ENCODE measurements at places on chromosomes 2 and 18.

- no peak for DNase-seq
Observed at GRCh38 chr18:68482815-68483214, 232.1 kb downstream of the TMX3 start.

DNA sequence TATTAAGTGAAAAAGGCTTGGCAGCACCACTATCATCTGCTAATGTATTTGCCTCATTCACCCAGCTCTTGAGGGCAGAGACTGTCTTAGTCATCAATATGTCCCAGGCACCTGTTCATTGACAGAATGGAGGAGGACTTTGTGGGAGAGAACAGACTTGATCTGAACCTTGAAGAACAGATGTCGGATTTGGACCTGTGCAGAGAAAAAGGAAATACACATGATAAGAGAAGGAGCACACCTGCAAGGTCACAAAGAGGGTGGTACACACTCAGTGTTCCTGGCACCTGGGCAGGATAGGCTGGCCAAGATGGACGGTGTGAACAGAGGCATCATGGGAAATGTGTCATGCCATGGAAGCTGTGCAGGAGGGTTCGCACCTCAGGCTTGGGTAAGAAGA, 7.4 kb upstream of the MGAT4A start:
- DNase-seq: no peak

GRCh38 chr2:53536583-53537361, 230.8 kb upstream of the CHAC2 start:
- no peak for DNase-seq

DNA sequence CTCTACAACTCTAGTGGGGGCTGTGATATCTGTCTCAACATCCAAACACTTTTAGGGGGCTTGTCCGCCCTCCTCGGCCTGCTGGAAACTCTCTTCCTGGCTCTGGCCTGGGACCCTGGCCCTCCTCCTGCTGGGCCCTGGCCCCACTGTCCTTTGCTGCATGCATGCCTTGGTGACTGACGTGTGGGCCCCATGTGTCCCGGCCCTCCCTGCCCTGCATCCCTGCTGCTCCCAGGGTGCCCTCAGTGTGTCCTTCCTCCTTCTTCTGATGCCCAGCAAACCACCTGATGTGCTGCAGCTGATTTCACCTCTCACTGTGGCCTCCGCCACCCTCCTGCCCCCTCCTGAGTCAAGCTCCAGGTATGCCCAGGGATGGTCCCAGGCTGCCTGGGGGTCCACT, 101.7 kb downstream of the SEPTIN10 start:
- DNase-seq: no peak

DNA sequence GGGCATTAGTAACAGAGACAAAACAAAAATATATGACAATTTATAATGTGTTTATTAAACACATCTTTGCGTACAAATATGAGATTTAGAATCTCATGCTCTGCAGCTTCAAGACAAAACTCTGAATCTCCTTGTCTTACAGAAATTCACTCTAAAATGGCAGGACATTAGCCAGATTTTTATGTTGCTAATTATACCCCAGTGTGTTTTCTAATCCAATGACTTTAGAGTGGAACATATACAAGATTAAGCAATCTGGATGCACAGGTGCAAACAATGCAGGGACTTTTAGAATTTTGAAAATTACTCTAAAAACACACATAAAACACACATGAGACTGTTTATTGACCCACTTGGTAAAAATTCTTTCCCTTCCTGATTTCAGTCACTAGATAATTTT, 85.9 kb downstream of the CALCRL start:
- no peak for DNase-seq

DNA sequence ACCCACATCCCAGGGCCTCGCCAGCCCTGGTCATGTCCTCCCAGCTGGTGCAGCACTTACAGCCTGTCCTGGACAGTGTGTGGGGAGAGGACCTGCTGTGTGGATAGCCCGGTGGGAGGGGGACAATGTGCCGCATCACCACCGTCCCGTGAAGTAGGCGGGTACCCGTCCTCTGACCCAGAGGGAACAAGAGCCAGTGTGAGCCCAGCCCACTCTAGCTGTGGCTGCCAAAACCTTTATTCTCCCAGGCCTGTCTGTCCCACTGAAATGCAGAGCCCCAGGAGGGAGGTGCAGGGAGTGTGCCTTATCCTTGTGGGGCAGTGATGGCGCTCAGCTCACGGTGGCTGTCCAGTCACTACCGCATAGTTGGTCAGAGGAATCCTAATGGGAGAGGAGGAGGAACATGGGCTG, 1.7 kb downstream of the TRAF3IP1 start:
- no peak for DNase-seq

- peak; percentile 50 for DNase-seq
Observed at GRCh38 chr2:224584785-224585210, 365 bp downstream of the CUL3 start.

All from stimulated activated CD8-positive, alpha-beta memory T cell treated with anti-CD3 and anti-CD28 coated beads, Interleukin-7, amount 100 ng/mL, for 4 hours (primary cell).